ENCODE measurements at places on chromosomes 7 and 10. TPM values are rescaled to one million over a fixed set of nuclear protein-coding genes. Genes with fewer than 3 reads are reported as not detected.

Gene EEF1AKMT2
- total RNA-seq: 10.7 TPM

Gene MACC1
- 12.5 TPM for total RNA-seq

Gene ATOH7
- total RNA-seq: not detected

Gene AGAP6
- 12.3 TPM for total RNA-seq

Gene C10orf53
- not detected for total RNA-seq
